ENCODE measurements at places on chromosomes 1 and 21.

GRCh38 chr1:116538544-116538943, 32.3 kb downstream of the CD58 start:
- no peak for DNase-seq

- DNase-seq = no peak
These were observed 428.2 kb downstream of the NPHP4 start for GRCh38 chr1:5563861-5564577.

DNA sequence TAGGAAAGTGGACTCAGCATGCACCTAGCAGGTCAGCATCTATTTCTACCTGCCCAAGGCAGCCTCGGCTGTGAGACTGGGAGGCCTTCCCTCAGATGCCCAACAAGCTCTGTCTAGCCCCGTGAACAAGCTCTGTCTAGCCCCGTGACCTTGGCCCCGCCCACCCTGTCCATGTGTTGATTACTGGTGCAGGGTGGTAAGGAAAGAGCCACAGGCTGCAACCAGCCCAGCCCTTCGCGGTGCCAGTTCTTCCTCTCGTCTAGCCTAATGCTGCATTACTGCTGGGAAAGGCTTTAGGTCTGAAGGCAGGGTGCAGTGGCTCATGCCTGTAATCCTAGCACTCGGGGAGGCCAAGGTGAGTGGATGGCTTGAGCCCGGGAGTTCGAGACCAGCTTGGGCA, 2.2 kb downstream of the GPR153 start:
- DNase-seq = no peak

DNA sequence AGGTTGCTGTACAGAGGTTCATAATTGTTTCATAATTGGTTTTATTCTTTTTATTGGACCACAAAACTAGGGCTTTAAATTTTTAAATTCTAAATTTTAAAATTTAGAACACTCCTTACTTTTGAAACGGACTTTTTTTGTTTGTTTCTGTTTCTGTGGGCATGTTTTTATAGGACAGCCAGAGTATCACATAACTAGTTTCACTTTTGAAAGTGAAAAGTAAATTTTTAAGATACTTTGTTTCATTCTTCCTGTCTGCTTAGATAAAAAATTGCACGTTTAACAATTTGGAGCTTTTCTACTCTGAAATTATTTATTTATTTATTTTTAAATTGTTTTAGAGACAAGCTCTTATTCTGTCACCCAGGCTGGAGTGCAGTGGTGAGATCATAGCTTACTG, 29.7 kb downstream of the MDM4 start:
- DNase-seq = no peak

GRCh38 chr21:28635541-28635940, 357.1 kb downstream of the LTN1 start:
- no peak for DNase-seq

GRCh38 chr21:30395731-30396130, at the start of gene KRTAP13-1:
TSS of gene KRTAP13-1 (plus strand) at chr21:30396031. CDS start at chr21:30396087, 56 bp downstream.
- no peak for DNase-seq

DNA sequence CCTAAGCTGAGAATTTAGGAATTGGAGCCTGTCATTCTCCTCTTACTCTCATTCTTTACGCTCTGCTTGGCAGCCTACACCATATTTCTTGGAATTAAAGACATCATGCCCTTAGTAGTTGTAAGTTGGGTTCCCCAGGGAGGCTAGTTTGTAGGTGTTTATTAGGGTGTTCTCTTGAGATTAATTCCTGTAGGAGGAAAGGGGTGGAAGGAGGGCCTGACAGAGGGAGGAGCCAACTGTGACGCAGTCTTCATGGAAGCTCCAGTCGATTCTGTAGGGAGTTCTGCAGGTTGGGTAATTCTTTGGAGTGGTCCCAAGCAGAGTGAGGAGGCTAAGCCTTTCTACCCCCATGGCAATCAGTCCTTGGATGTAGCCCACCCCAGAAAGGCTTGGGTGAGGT, 111.4 kb downstream of the HHAT start:
- DNase-seq = no peak

DNA sequence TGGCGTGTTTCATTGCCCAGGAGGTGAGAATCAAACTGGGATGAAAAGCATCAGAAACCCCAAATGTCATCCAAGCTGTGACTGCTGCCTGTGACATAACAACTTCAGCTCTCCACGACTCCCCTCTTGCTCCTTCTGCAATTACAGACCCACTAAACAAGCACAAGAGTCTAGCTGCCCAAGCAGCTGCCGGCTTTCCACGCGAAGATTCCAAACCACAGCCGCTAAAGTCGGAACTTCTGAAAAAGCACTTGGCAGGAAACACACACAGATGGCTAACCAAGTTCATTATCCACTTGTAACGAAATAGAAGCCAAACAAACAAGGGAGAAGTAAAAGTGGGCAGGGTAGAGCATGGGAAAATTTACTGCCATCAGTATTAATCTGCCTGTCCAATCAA, 198.1 kb downstream of the SLC35F3 start:
- no peak for DNase-seq

- no peak for DNase-seq
These were observed 346.0 kb downstream of the MATN1 start for GRCh38 chr1:30377230-30378002.

GRCh38 chr1:155717041-155717440, 28.1 kb downstream of the DAP3 start:
- no peak for DNase-seq

- no peak for DNase-seq
These were observed 55.8 kb downstream of the ELK4 start for GRCh38 chr1:205576011-205576410.

GRCh38 chr1:46772571-46772970, 26.3 kb upstream of the CYP4B1 start:
- no peak for DNase-seq

DNA sequence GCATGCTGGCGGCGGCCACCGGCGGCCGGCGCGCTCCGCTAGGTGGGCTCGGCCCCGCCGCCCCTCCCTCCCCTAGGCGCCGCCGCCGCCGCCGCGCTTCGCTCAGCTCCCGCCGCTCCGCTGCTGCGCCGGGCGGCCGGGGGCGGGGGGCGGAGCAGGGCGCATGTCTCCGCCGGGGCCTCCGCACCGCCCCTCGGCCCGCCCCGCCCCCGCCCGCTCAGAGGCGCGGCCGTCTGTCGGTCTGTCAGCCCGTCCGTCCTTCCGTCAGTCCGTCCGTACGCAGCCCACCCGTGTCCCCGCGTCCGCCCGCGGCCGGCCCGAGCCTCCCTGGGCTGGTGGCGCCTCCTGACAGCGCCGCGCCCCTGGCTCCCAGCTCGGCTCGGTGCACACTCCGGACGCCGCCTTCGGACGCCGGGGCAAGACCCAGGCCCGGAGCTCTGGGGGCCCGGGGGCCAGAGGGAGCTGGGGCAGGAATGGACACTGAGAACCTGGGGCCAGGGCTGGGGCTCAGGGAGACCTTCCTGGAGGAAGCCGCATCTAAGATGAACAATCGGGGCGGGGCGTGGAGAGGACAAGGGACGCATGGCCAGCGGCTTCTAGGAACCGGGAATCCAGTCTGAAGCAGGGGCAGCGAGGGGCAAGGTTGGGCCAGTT, at the start of gene GPR153:
TSS of gene GPR153 (minus strand) at position 138 of the 654 bp plus-strand sequence. CDS start 6,193 bp downstream, outside the sequence.
- peak; percentile 88 for DNase-seq

GRCh38 chr21:43588957-43589356, 70.3 kb downstream of the HSF2BP start:
- DNase-seq = no peak

- DNase-seq = no peak
These were observed 49.0 kb downstream of the TOMM20 start for GRCh38 chr1:235079443-235080296.

DNA sequence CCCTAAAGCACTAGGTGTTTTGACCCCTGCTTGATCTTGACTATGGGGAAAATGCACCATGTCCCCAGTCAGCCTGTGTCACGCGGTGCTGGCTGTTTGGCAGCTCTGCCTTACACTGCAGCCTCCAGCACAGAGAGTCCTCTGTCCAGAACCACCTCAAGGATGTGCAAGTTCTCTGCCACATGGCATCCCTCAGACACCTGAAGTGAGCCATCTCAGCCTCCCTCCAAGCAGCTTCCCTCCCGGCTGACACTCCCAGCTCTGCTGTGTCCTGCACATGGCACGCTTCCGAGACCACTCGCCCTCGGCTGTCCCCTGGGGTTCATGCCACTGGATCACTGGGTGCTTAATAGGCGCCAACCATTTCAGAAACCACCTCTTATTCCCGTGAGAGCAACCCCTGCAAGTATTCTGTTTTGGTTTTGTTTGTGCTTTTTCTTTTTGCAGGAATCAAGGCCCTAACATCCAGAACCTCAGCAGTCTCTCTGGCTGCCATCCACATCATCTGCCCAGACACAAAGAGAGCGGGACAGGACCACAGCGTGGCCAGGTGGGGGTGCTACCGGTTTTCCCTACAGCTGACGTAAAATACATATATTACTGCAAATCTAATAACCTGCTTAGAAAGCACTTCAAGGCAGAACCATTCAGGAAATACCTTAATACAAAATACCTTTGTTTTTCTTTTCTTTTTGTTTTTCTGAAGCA, 45.7 kb downstream of the CAPZB start:
- DNase-seq = peak; percentile 47

DNA sequence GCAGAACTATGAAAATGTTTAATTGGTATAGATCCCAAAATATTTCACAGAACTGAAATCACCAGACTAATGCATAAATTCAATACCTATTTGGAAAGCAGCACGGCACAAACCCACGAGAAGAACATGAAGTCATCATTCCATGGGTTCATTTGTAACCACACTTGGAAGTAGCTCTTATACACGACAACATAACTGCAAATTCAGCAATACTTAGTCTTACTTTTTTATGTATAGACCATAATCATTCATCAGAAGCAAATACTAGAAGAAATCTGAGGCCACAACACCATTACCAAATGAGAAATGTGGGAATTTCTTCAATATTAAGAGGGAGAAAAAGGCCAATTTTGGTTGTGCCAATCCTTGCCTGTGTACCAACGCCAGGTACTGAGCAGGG, 4.2 kb upstream of the UBE2G2 start:
- no peak for DNase-seq

GRCh38 chr1:50879137-50879536, 80.9 kb downstream of the FAF1 start:
- DNase-seq = no peak

DNA sequence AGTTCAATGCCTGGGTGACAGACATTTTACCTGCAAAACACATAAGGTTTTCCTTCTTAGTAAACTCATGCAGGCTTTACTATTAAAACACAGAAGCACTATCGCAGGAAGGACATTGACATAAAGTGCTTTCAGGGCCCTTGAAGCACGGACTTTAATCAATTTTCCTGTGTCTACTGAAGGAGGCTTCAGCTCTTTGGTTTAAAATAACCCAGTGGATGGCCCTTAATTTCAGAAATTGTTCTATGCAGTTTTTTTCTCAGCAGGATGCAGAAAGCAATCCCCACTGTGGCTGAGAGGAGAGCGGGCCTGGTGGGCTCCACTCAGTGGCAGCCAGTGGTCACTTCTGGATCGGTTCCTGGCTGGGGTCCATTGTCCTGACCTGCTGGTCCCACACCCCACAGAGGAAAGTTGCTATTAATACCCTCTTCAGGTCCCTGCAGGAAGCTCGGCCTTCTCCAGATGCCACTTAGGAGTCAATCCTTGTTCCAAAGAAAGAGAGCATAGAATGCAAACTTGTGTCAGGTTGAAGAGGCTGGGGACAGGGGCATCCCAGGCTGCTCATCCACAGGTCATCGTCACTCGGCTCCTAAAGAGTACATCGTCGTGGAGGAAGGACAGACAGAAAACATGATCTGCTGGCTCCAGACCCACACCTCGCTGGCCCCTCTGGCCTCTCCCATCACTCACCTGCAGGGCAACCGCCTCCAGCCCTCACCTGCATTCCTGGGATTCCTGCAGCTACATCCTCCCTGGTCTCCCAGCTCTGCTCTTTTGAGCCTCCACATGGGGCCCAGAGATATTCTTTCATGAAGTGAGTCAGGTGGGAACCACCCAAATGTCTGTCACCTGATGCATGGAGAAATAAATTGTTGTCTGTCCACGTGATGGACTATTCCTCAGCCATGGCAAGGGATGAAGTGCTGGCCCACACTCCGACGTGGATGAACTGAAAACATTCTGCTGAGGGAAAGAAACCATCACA, 153.1 kb downstream of the PSMG1 start:
- DNase-seq = peak; percentile 83

- no peak for DNase-seq
These were observed 88.4 kb downstream of the OLFML2B start for GRCh38 chr1:161935264-161935663.

DNA sequence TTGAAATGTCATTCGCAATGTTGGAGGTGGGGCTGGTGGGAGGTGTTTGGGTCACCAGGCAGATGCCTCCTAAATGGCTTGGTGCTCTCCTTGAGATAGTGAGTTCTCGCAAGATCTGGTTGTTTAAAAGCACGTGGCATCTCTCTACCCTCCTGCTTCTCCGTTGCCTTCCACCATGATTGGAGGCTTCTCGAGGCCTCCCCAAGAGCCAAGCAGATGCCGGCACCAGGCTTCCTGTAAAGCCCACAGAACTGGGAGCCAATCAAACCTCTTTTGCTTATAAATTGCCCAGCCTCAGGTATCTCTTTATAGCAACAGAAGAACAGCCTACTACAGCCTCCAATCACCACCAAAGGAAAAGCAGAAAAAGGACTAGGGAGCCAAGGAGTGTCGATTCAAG, 80.5 kb downstream of the PDE9A start:
- no peak for DNase-seq

DNA sequence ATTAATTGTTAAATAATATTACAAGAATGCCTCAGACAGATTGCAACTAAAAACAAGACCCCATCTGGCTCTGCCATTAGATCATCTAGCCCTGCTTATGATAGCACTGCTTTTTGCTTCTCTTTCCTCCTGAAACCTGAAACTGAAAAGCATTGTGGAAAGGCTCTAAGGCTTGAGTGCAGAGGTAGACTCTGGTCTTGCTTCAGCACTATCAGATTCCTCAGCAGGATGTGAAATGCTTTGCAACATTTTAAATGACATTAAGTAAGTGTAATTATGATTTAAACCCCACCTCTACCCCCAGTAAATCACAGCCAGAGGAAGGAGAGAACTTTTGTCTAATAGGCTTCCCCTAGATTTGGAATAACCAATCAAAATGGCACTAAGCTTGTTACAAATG, 32.9 kb downstream of the PHC2 start:
- DNase-seq = no peak

DNA sequence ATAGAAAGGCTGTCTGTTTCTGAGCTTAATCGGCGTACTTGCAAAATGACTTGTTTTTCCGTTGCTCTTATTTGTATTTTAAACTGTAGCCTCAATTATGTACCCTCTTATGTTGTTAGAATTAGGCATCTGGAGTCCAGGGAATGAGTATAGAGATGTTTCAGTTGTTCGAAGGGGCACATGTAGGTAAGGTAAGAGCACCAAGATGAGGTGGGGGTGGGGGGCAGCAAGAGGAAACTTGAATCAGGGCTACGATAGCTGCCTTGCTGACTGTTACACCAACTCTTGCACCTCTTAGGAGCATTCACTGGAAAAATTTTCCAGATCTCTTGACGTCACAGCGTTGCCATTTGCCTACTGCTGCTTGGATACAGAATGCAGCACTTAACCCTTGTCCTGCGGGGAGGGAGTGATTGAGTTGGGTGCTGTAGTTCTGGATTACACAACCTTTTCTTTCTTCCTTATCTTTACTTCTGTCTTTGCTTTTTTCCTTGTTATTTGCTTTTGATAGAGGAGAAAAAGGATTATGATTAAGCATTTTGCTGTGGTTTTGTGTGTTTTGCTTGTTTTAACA, 3.2 kb downstream of the ATP1B1 start:
- no peak for DNase-seq
